ENCODE measurements at places on chromosomes 7 and 10.

DNA sequence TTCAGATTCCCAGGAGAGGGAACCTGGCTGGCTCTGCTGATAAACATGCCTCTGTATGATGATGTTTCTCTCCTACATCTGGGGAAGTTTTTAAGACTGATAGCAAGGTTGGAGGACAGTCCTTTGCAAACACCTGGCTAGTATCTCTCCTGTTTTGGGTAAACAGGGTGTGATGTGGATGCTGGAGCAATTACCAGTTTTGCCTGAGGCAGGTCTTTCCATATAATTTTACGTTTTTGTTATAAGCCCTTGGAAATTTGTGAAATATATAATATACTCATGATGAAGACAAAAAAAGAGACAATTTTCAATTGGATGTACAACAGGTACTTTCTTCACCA is 138.6 kb downstream of the ADAM22 start:
- DNase-seq, result no peak

- DNase-seq, result no peak
These were observed 45.5 kb downstream of the NOD1 start for GRCh38 chr7:30433082-30433481.

DNA sequence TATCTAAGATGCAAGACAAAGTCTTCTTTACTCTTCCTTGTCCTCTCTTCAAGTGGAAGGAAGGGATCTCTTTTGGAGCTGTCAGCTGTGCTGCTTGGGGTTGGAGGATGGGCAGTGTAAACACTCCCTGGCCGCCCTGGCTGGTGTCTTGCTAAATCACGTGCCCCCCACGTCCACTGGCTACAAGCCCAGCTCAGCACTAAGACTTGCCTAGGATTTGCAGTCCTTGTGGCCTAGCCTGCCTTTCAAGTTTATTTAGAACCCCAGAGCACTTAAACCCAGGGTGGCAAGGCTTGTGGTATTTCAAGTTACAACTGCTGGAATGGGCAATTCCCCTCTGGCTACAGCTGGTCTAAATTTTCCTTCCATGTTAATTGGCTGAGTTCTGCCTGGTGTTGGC is 272.4 kb upstream of the MYO3A start:
- no peak for DNase-seq

- no peak for DNase-seq
These were observed 618.9 kb upstream of the IGFBP3 start for GRCh38 chr7:46539892-46540483.

- DNase-seq, result no peak
These were observed 190.5 kb downstream of the CXCL12 start for GRCh38 chr10:44194435-44194834.

GRCh38 chr10:112045938-112046337 is 137.6 kb downstream of the GPAM start:
- DNase-seq, result no peak

GRCh38 chr10:122504610-122504950 is 43.2 kb downstream of the HTRA1 start:
- no peak for DNase-seq

DNA sequence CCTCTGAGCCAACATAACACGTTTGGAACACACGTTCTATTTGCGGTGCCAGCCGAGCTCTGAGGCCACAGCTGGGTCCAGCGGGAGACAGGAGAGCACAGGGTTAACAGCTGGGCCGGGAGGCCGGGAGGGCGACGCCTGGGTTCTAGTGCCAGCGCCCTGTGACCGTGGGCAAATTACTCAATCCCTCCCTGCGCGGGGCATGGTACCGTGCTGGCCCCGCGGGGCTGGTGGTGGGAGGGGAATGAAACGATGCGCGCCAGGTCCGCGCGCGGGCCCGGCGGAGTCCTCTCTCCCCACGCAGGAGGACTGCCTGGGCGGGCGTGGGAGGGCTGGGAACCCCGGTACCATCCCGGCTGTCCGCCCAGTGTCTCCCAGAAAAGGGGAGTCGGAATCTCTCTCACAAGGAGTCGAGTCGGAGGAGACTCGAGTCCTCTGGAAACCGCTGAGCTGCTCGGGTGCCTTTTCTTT is 30.4 kb downstream of the LEP start:
- no peak for DNase-seq
